Fibroblast of upper back skin (primary cell): ENCODE measurements at places on chromosomes 16 and 17.

DNA sequence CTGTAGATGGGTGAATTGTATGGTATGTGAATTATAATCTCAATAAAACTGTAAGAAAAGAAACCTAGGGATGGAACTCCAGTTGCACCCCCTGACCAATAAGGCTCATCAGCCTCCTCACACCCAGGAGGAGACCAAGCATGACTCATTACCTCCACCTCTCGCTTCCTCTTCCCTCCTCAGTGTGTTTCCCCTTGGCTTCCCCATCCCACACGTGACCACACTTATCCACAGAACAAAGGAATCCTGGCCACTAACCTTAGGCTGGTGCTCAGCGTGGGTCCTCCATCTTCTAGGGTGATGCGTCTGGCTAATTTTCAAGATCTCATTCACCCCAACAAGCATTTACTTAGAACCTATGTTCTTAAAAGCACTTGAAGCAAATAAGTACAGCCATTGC, 36.2 kb upstream of the MAP3K14 start:
- no peak for DNase-seq

DNA sequence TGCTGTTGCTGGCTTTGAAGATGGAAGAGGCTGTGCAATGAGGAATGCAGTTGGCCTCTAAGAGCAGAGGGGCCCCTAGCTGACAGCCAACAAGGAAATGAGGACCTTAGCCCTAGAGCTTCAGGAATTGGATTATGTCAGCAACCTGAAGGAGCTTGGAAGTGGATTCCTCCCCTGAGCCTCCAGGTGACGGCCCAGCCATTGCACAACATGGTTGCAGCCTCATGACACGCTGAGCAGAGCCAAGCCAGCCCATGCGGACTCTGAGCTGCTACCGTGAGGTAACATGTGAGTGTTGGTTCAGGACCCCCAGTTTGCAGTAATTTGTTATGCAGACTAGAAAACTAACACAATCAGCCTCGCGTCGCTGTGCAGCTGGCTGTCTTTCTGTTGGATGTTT, 20.2 kb downstream of the CCDC42 start:
- no peak for DNase-seq

GRCh38 chr17:11305524-11305923, 64.5 kb downstream of the SHISA6 start:
- no peak for DNase-seq

GRCh38 chr17:33561569-33562334, 268.7 kb upstream of the ASIC2 start:
- DNase-seq = peak; percentile 1

GRCh38 chr17:56149266-56150036, 3.8 kb upstream of the ANKFN1 start:
- DNase-seq = no peak

GRCh38 chr16:89624777-89625761, 11.6 kb downstream of the DPEP1 start:
- DNase-seq = no peak

DNA sequence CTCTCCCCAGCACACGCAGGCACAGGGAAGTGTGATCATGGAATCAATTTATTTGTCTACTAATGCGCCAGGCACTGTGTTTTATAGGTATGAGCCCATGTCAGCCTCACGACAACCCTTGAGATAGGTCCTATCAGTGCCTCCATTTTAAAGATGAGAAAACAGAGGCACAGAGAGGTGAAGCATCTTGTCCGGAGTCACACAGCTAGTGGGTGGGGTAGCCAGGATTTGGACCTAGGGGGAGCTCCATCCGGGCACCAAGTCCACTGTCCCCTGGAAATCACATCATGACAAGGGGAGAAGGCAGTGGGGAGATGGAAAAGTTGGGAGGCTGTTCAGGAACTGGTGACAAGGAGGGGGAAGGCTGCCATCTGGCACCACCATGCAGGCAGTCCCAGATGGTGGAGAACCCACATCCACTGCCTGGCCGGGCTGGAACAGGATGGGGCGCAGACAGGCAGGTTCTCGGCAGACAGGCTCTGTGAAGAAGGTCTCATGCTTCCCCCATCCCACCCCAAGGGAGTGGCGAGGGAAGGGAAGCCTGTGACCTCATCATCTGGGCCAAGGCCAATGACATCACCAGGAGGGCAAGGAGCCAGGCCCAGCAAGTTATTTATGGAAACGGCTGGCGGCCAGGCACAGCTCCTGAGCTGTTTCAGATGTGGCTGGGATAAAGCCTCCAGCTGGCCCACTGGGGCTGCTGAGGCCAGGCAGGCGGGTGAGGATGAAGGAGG, 126.0 kb upstream of the SDK2 start:
- DNase-seq = peak; percentile 94

GRCh38 chr17:15981208-15981607, 18.3 kb downstream of the ZSWIM7 start:
- DNase-seq = no peak

GRCh38 chr17:82053130-82053529, 1.4 kb downstream of the GPS1 start:
- DNase-seq = no peak

DNA sequence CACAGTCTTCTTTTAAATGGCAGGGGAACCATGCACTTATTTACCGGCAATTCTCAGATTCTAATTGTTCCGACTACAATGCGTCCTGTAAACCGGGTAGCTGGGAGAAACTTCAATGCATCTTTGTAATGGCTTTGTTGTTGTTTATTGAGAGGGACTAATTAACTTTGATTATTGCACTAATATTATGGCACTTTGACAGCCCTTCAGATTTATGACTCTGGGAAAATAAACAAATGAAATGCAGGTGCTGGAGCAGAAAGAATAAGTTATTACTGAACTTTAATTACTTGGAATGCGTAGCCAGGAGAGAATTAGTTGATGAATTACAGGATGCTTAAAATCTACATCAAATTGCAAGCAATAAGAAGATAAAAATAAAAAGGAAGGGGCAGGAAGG, 77.0 kb downstream of the WWOX start:
- DNase-seq = no peak
